ENCODE measurements at places on chromosomes 4 and X. TPM values are rescaled to one million over a fixed set of nuclear protein-coding genes. Genes with fewer than 3 reads are reported as not detected.

- no peak for DNase-seq
These were observed 12.3 kb upstream of the CLTRN start for GRCh38 chrX:15676886-15677285.

DNA sequence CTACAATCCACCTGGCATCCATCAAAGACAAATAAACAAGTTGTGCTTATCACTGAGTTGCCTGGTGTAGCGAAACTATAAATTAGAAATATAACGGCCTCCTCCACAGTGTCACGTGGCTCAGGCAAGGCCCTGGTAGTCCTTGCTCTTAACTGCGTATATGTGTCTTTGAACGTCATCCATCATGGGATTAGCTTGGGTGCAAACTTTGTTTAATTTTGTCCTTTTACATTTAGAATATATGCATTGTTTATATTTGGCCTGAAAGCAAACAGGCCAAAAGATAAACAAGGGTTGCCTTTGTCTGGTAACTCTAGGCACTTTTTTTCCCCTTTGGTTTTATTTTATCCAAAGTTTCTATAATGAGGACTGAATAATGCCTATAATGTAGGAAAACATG, 184.9 kb downstream of the KIT start:
- no peak for DNase-seq

DNA sequence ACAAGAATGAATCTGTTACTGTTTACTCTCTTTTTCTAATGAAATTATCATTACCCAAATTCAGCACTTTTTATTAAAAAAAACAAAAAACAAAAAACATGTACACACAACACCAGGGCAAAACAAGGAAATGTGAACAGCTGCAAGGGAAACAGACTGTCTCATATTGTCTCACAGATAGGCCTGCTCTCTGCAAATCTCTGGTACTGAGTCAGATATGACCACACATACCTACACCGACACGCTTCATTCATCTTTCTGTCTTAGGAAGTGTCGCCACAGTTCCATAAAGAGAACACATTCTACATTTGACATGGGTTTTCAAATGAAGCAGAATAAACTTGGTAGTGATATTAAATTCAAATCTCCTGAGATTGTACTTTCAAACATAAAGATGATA, 92.2 kb upstream of the GPR34 start:
- DNase-seq, result no peak

GRCh38 chr4:62394766-62395165, 1194.6 kb downstream of the ADGRL3 start:
- DNase-seq, result no peak

DNA sequence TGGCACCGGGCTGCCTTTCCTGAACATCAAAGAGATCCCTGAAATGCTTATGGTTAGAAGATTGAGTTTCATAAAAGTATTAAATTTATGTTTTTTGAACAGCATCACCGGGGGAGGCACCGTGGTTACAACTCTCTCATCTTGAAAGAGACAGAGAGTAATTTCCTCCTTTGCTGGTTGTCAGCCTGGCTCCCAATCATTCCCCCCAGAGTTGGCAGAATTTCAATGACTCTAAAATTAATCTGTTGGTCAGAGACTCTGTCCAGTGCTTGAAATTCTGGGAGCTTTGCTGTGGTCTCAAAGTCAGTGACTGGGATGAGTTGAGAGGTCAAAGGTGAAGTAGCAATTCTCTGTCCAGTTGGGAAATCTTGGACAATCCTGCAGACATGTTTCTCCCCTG, 135.9 kb downstream of the RAB28 start:
- no peak for DNase-seq

GRCh38 chr4:55311792-55312488, 34.1 kb upstream of the SRD5A3 start:
- DNase-seq, result no peak

Gene PRDM5
- 7.4 TPM for total RNA-seq

Gene S100P
- not detected for total RNA-seq

Gene NMU
- total RNA-seq, result not detected

Gene TLR7
- total RNA-seq, result 0.68 TPM

Gene RHOH
- 0.54 TPM for total RNA-seq

Gene SSX4B
- total RNA-seq, result not detected

Gene TMEM156
- total RNA-seq, result not detected

Gene GYG2
- total RNA-seq, result 1.5 TPM

Gene TLR6
- 1.5 TPM for total RNA-seq

Gene TMEM35A
- total RNA-seq, result 0.16 TPM

Gene DMP1
- total RNA-seq, result not detected
